Fibroblast of gingiva (primary cell): ENCODE measurements at places on chromosomes 16 and 17.
A peak's percentile ranks its signal among the peaks of the same experiment; 100 is the strongest.

DNA sequence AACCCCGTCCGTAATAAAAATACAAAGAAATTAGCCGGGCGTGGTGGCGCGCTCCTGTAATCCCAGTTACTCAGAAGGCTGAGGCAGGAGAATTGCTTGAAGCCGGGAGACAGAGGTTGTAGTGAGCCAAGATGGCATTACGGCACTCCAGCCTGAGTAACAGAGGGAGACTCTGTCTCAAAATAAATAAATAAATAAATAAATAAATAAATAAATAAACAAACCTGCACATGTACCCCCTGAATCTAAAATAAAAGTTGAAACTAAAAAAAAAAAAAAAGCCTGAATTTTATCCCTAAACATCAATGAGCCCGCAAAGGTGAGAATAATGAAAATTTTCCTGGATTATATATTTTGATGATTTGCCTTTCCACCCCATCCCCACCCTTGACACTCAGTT, 124.7 kb downstream of the CDH11 start:
- DNase-seq: no peak

DNA sequence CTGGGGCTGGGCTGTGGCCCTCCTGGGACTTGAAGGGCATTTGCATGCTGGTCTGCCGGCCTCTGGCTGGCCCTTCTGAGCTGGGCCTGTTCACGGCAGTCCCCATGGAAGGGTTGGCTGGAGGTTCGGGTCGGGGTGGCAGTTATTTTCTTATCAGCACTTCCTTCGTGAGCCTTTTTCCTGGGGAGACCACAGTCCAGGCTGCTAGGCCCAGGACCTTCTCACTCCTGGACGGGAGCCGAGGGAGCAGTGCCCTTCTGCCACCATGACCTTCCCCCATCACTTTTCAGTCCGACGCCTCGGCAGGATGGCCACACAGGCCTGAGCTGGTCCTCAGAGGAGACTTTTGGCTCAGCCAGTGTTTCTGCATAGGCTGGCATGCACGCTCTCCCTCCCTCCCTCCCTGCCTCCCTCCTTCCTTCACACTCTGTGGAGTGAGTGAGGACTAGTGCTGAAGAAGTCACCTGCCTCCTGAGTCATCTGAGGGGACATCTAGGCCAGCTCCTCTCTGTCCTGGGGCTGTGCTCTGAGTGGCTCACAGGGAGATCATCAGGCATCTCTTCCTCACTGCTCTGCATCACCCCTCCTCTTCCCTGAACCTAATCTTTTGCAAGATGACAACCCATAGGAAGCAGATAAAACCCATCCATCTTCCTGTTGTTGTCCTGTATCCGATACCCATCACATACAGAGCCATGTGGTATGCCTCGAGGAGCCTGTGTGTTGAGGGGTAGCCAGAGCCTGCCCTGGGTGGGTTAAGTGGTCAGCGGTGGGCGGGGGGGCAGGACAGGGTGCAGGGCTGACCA, 109.7 kb downstream of the RAP1GAP2 start:
- DNase-seq: no peak

DNA sequence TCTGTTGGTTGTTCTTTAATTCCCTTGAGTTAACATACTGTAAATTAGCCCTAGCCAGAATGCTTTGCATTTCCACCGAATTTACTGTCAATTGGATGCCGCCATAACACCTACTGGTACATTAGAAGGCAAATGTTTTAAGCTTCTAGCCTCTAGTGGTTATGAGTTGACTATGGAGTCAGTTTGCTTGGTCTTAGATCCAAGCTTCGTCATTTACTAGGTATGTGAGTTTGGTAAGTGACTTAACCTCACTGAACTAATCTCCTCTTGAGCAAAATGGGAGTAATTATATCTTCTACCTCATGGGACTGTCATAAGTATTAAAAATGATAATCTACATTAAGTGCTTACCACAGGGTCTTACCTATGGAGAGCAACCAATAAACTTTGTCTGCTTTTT, 20.4 kb upstream of the CDH11 start:
- DNase-seq: no peak

- DNase-seq: peak; percentile 3
These were observed 267.7 kb downstream of the ABCC12 start for GRCh38 chr16:47888142-47888541.

DNA sequence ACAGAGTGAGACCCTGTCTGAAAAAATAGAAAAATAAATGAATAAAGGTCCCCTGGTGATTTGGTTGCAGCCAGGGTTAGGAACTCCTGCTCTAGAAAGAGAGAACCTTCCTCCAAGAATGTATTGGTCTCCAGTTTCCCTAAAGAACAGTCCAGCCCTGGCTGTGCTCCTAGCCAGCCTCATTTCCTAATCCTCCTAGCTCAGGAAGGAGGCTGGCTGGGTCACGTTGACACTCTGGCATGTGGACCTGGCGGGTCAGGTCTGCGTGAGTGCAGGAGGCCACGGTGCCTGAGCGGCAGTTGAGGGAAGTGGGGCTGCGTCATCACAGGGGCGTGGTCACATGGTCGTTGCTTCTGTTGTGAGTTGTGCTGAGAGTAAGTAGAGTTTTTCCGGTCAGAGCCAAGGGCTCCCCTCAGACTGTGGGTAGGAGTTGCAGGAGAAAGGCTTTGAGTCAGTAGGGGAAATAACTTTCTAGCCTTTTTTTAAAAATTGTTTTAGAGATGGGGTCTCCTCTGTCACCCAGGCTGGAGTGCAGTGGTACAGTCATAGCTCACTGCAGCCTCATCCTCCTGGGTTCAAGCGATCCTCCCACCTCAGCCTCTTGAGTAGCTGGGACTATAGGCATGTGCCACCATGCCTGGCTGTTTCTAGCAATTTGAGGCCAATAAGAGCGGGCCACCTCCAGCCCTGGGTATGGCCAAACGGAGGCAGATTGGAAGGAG, 194.0 kb upstream of the CIBAR2 start:
- DNase-seq: peak; percentile 77

GRCh38 chr16:89123001-89123830, 29.6 kb downstream of the ACSF3 start:
- no peak for DNase-seq

GRCh38 chr17:67617304-67617899, 100.3 kb upstream of the NOL11 start:
- peak; percentile 33 for DNase-seq

DNA sequence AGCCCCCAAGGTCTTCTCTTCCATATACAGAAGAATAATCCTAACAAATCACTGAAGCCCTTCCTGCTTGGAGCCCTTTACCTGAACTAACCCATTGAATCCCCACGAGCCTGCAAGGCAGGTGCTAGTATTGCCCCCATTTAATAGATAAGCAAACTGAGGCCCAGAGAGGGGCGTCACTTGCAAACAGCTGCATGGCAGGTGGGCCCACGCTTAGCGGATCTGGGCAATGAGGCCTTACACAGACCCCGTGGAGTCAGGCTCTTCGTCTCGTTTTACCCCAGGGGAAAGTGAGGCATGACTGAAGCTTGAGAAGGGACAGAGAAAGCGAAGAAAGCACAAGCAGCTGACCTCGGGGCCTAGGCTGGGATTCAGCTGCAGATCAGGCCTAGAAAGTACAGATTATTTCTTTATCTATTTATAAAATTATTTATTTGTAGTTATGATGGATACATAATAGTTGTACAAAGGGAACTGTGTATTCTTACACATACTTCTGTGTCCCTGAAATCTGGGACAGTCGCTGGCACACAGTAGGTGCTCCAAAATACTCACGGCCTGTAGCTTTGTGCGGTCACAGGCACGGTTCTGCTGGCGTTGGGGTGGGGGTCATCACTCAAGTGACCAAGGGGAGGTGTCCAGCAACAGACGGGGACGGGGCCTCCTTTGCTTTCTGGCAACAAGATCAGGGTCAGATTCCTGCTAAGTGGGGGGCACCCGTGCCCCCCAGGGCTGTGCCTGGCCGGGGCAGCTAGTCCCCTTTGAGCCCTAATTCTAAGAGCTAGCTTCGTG, 223.2 kb upstream of the GSE1 start:
- DNase-seq: no peak

DNA sequence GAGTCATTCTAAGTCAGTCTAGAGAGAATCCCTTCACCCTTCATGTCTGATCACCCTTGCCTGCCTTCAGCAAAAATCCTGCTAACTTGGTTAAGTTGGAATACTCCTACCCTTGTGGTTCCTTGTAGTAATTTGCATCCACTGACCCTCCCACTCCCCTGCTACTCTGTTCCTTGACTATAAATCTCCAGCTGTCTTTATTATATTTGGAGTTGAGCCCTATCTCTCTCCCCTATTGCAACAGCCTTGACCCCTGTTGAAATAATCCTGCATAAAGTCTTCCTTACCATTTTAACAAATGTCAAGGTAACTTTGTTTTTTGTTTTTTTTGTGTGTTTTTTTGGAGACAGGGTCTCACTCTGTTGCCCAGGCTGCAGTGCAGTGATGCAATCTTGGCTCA, 590.1 kb downstream of the WWOX start:
- no peak for DNase-seq

DNA sequence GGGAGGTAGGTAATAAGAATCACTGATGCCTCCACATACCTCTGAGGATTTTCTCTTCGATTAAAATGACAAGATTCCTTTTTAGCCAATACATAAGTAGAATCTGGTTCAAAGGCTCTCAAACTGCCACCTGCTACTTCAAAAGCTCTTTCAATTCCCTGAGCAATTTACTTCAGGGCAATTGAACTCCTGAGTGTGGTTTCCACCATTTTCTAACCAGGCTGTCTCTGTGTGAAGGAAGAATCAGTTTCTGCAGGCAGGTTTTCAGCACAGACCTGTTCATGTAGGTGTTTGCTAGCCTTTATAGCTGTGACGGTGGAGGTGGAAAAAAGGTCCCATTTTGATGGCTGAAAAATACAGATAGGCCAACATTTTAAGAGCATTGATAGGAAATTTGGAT, 18.2 kb upstream of the HS3ST3B1 start:
- no peak for DNase-seq
